ENCODE measurements at places on chromosomes 7 and 10.

- no peak for DNase-seq
Observed at GRCh38 chr7:94971051-94971867, 63.9 kb downstream of the PPP1R9A start.

GRCh38 chr7:134533288-134533771, 6.0 kb downstream of the AKR1B10 start:
- DNase-seq, result no peak

GRCh38 chr10:87053111-87053510, 33.0 kb downstream of the FAM25A start:
- DNase-seq, result no peak

- no peak for DNase-seq
Observed at GRCh38 chr10:63256009-63256773, 123.1 kb downstream of the NRBF2 start.

DNA sequence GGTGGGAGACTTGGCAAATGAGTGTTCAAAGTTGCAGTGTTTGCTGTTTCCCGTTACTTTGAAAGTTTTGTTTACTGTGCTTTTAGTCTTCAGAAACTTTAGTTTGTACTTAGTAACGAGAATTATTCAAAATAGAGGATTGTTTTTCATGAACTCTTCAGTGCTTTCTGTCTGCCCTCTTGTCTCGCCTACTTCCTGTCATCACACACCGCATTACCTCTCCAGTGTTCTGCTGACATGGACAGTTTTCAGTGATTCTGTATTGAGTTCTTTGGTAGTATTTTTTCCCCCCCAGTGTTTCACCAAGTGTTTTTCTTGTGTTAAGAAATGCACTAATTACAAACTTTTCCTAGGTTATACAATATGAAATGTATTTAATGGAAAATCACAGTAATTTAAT, 207.0 kb downstream of the MLLT10 start:
- no peak for DNase-seq

DNA sequence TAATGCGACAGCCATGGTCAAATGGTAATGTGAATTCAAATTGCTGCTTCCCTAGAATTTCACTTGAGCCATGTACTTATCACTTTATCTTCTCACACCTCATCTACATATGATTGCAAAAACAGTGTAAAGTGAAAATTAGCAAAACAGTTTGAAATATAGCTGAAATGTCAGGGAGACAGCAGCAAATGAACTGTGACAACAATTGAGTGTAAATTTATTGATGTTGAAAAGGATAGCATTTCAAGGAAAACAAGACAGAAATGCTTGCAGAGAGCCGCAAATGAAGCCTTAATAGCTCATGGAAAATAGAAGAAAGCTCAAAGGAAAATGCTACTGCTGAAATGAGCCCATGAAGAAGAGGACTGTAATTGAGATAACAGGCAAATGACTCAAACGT, 516.2 kb upstream of the POT1 start:
- no peak for DNase-seq

DNA sequence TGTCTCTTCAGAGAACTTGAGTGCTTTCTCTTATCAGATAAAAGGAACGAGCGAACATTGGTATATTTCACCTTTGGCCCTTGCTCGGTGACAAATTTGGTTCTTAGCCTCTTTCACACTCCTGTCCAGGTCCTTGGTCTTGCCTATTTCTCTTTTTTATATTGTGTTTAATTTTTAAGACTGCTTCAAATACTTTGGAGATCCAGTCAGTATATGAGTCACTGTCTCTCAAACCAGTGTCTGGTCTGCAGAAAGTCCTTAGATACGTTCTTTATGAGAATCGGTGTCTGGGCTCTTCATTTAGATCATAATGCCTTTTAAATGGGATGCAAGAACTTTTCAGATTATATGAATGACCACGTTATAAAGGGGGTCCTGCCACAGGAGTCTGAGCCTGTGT, 55.0 kb downstream of the PIK3AP1 start:
- no peak for DNase-seq

DNA sequence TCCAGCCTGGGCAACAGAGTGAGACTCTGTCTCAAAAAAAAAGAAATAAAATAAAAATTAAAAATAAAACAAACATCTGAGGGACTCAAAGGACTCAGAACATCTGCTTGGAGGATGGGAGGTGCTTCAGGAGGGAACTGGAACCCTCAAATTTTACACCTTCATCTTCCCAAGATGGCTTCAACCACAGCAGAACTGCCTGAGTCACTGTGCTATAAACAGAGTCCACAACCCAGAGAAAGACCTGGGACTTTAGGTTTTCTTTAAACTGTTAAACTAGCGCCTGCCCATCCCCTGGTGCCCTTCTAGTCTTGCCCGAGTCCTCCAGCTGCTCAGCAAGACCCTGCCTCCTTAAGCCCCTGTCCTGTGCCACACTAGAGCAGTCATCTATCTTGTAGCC, 40.8 kb downstream of the RGS10 start:
- DNase-seq, result no peak

DNA sequence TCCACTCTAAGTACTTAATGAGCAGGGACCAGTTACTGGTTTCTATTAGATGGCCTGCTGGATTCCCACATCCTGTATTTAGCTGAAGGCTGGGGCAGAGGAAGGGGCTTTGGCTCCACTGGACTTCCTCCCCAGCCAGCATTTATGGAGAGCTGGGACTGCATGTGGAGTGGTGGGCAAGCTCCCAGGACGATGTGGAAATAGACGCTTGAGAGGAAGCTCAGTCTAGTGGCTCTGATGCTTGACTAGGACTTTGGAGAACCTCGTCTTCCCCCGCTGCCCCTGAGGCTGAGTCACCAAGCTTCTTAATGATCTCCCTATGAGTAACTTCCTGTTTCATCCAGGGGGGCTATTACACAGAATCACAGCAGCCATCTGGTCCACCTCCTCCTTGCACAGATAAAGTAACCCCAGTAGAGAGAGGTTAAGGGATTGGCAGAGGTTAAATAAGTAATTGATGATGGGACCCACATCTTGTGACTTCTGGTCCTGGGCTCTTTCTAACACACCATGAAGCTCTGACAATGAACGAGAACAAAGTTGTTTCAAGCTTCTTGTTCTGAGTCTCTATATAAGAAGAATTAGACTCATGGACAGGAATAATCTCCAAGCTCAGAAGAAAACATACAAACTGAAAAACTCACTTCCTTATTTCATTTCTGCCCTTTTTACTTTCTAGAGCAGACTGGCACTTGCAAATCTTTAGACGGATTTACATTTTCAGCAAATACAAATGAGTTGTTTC, 126.2 kb downstream of the PRPF18 start:
- DNase-seq, result no peak

- no peak for DNase-seq
Observed at GRCh38 chr10:122861711-122862161, 16.1 kb upstream of the CUZD1 start.

- DNase-seq, result no peak
Observed at GRCh38 chr7:108010377-108010776, 7.4 kb upstream of the LAMB1 start.

- DNase-seq, result no peak
Observed at GRCh38 chr7:155449869-155450557, 7.9 kb upstream of the EN2 start.

DNA sequence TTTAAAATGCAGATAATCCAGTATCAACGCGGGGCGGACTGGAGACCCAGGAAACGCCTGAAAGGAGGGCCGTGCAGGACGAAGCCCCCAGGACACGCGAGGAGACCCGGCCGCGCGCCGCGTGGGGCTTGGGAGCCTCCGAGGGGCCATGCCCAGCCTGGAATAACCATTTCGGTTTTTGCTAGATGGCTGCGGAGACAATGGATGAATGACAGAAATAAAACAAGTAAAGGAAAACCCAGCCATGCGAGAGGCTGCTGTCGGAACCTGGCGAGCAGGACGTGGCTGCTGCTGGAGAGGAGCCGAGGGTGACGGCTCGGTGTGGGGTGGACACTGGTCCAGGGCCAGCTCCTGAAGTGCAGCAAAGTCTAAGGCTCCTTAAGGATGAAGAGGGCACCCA, 227.2 kb upstream of the ADARB2 start:
- no peak for DNase-seq

DNA sequence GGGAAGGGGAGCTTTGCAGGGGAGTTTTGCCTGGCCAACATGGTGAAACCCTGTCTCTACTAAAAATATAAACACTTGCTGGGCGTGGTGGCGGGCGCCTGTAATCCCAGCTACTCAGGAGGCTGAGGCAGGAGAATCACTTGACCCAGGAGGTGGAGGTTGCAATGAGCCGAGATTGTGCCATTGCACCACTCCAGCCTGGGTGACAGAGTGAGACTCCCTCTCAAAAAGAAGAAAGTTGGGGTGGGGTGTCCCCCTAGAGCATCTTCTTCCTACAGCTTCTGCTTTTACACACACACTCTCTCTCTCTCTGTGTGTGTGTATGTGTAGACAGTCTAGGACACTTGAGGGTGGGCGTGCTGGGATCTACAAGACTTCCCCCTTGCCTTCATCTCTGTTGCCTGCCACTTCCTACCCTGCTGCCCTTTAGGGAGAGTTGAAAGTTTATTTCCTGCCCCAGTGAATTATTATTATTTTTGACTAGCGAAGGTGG, 21.7 kb downstream of the PLAU start:
- no peak for DNase-seq

GRCh38 chr7:7562736-7563135, 3.9 kb upstream of the MIOS start:
- DNase-seq, result no peak

DNA sequence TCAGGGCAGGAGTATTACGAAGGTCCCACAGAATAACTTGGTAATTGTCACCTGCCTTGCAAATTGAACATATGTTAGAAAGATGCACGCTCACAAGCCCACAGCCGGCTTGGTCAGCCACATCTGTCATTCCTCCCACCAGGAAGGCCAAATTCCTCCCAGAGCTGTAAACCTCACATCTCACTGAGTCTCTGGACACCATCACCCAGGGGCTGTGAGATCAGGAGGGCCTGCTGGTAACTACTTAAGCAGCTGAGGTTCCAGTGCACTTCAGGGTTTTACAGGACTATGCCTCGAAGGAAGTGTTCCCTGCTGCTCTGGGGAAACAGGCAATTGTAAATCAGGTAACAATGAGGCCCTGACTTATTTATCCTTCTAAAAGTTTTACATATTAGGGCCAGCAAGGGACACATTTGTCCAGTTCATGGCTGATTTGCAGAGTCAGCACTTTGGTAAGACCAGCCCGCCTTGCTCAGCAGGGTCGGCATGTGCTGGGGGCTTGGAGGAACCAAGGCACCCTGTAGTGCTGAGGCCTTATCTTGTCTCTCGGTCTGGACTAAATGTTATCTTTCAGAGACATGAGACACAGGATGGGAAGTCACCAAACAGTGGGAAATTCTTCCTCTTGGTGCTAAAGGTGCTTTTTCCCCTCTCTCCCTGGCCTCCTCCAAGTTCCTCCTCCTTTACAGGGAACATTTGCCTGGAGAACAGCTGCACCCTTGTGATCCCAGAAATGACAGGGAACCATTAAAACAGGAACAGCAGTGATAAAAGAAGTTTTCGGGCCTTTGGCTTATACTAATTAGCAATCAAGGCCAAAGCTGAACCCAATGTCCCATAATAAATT, 34.3 kb downstream of the PYROXD2 start:
- DNase-seq, result no peak

DNA sequence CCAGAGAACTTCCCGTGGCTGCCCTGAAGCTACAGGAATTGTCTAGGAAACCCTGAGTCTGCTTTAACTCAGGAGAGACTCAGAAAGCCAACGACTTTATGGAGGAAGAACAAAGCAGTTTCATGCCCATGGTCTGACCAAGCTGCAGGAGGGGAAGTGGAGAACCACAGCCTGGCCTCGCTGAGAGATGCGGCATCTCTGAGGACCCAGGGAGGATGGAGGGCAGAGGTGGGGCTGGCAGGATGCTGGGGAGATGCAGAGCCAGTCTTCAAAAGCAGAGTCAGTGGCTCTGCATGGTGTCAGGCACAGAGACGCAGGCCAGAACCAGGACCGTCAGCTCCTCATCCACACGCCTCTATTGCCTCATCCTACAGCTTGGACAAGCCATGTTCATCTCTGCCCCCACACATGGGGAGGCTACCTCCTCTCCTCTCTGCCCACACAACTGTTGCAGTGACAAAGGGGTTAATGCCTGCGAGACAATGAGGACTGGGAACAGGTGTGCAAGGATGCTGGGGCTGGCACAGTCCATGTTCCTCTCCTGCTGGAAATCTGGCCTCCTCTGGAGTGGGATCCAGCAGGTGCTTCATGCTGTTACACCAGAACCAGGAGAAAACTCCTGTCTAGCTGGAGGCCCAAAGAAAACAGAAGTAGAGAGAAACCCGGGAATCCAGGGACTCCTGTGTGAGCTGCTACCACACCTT, 267.0 kb downstream of the PLXNA4 start:
- no peak for DNase-seq

GRCh38 chr10:11411926-11412545, 199.4 kb downstream of the USP6NL start:
- no peak for DNase-seq

Data from progenitor cell of endocrine pancreas (in vitro differentiated cells).